ENCODE measurements at places on chromosomes 3 and 15.

DNA sequence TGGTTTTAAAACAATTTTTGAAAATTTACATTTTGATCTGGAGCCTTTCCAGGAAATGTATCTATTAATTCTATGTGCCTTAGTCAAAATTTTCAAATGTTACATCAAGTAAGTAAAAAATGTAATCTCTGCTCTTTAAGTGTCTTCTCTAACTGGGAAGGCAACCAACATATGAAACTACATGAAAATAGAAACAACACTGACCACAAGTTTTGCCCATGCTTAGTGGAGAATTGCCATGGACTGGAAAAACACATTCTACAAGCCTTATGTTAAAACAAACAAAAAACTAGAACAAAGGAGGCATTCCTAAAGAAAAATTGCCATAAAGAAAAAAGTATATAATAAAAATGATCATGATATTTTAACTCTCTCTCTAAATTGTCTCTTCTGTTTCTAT, 75.9 kb upstream of the SPRED1 start:
- DNase-seq, result no peak

DNA sequence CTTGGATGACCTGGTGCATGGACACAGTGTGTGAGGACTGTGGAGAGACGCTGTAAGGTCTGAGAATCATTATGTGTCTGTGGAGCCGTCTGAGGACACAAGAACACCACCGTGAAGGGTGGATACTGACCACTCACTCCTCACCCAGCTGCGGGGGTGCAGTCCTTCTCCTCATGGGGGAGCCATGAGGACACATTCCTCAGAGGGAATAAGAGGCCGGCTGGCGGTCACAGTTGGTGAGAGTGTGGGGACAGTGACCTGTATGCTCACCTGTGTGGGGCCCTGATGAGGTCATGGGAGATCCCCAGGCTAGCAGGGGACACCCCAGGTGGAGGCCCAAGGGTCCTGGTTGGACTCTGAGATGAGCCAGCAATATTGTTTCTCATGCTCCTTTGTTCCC, 2.5 kb upstream of the TRPM1 start:
- DNase-seq, result no peak

- DNase-seq, result no peak
Measured at GRCh38 chr3:127986803-127987202, 65.4 kb upstream of the SEC61A1 start.

DNA sequence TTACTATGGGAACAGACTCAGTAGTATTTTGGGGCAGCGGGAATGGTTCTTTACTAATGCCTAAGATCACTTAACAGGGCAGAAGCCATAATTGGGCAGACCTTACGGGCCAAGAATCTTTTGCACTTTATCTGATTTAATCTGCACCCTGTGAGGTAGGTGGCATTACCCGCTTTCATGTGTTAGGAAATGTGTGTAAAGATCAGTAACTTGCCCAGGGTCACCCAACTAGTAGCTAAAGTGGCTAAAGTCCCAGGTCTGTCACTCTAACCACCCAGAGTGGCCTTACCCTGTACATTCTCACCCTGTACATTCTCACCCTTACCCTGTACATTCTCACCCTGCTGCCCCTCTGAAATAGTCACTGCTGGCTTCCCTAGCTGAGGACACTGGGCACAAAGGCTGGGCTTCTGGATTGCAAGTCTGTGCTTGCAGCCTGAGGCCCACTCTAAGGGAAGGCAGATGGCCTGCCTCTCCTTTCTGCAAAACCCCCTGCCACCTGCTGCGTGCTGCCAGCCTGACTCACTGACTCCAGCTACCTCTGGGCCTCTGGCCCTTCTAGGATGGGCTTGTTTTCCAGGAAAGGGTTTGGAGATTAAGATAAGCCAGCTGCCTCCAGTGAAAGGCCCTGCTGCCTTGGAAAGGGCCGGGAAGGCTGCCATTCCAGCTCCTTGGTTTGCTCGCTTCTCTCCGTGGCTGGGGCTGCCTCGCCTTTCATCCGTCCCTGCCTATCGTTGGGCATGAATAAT, 37.5 kb upstream of the MYZAP start:
- DNase-seq, result no peak

DNA sequence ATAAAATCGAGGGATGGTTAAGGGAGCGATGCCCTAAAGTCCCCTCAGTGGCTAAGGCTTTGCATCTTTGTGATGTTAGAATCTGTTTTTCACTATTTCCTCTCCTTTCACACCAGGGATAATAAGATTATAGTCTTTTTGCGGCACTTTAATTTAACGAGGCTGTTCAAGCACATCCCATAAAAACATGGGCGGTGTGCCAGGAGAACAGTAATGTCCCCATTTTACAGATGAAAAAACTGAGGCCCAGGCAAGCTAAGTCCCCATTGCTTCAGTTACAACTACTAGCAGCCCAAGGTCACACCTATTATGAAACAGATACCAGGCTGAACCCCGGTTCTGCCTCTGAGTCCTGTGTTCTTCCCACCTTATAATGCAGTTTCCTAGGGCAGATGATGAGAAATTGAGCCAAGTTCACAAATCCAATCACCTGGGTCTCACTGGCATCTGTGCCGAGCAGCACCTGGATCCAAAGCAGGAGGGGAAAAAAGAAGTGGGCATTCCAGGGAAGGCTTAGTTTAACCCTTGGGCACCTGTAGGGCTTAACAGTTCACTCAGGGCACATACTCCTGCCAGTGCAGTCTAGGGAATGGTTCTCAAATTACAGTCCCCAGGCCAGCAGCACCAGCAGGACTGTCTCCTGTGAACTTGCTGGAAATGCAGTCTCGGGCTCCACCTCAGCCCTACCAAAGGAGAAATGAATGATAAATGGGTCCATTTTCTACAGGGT, 169.3 kb downstream of the RAB11A start:
- DNase-seq, result no peak

- no peak for DNase-seq
Measured at GRCh38 chr3:32154205-32154579, 47.8 kb downstream of the GPD1L start.

DNA sequence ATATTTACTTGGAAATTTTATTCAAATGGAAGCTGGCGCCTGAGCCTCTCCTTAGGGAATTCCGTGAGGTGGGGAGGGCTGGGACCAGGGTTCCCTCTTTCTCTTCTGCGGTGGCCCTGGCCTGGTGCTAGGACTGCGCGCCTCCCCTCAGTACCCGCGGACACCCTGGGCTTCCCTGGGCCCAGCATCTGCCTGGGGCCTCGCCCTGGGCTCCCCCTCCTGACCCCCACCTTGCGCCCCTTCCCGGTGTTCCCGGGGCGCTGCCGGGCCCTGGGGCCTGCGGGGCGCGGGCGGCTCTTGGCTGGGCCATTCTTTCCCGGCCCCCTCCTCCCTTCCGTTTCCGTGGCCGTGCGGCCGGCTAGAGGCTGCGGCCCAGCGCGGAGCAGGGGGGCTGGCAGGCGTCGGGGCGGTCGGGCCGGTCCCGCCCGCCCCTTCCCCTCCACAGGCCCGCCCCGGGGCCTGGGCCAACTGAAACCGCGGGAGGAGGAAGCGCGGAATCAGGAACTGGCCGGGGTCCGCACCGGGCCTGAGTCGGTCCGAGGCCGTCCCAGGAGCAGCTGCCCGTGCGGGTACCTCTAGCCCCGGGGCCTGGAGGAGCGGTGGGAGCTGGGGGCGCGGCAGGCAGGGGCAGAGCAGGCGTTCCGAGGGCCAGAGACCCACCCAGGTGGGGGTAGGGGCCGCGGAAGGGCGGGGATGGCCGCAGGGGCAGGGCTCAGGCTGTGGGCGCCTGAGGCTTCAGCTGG, at the start of gene FES:
Gene FES, plus strand, starts transcription at position 529 of the 743 bp plus-strand sequence. CDS start 542 bp downstream, outside the sequence.
- peak; percentile 87 for DNase-seq

DNA sequence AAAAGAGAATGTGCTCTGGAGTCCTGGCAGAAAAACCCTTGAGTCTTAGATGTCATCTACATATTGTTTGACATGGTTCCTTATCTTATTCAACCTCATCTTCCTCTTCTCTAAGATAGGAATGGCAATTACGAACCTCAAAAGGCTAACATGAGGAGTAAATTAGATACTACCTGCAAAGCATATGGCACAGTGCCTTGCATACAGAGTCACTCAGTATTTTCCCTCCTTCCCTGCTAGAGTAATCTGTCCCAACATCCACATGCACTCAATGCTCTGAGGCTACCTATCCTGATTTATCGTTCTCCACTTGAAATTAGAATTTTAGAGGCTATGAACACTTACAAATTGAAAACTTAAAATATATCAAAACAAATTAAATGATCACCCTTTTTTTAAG, 386.7 kb downstream of the RSL24D1 start:
- no peak for DNase-seq

DNA sequence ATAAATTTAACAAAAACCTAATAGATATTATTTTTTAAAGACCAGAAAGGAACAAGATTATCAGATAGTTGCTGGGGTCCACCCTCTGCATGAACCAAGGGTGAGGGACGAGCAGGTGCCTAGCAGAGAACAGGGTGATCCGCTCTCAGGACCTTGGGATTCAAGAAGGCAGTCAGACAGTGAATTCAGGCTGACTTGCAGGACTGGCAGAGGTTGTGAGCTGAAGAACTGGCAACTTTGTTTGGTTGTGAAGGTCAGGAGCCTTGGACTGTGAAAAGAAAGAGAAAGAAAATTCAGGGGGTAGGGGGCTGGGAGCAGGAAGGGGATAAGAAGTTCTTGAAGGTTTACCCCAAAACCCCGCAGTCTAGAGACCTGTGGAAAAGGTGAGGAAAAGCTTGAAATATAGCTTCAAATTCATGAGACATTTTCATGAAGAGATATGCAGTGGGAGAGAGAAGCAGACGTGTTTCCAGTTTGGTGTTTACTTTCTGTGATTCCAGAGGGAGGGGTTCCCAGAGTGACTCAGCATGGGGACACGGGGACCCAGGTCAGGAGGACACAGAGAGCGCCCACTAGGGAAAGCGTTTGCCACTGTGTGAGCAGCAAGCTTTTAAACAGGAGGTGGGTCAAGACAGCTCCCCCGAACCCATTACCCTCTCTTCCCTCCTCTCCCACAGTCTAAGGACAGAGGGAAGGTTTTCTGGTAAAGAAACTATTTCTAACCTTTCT, 217.2 kb upstream of the UMPS start:
- no peak for DNase-seq

GRCh38 chr15:36208868-36209582, 370.4 kb upstream of the CDIN1 start:
- no peak for DNase-seq

Measured in suppressor macrophage treated with lipopolysaccharide for 1 hour (primary cell).